Pons (tissue), 1 donor: ENCODE measurements at places on chromosomes 4 and X.

DNA sequence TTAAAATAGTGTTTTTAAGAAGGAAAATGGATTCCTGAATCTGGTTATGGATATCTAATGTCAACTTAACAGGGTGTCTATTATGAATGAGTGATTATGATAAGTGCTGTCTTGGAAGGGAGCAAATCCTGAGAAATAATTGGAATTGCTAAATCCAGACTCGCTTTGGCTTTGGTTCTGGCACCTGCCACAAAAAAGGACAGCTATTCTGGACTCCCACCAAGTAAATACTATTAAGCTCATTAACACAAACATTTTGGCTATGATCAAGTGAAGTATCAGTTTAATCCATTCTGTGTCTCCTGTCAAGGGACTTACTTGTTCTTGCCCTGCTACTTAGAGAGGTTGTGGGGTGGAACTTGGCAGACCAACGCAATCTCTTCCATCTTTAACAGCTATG lies 403.7 kb downstream of the CENPC start:
- no peak for DNase-seq

- no peak for DNase-seq
These were observed 16.3 kb downstream of the MAML3 start for GRCh38 chr4:140137671-140138070.

DNA sequence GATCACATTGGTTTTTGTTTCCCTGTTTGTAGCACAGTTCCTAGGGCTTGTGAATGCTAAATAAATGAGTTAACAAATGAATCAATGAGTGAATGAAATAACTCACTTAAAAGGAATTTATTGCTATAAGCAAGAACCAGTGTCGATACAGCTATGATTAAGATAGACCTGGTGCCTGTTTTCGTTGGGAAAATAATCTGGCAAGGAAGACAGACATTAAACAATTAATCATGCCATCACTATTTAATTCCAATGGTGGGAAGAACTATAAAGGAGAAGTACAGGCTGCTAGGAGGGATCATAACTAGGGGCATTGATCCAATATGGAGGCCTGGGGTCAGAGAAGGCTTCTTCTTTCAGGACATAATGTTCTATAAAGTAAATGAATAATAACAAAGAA lies 4.5 kb upstream of the CBR4 start:
- no peak for DNase-seq

DNA sequence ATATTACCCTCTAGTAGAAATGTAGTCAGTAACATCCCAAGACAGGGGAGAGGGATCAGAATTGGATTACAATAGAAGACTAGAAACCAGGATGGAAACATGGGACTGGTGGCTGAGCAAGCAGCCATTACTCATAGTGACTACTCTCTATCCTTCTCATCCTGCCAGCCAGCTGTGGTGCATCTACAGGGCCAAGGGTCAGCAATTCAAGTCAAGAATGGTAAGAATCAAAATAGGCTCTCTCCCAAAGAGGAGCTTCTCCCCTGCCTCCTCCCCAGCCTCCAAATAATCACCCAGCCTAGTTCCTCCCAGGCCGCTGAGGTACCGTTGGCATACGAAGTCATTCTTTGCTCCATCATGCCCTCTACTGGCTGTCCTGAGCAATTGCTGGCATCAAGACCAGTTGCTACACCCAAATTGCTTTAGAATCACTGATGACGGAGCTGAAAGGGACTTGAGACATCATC lies 19.4 kb downstream of the AWAT2 start:
- peak; percentile 52 for DNase-seq

- no peak for DNase-seq
These were observed 49.2 kb downstream of the FHIP1A start for GRCh38 chr4:151458148-151458547.

GRCh38 chr4:124938836-124939235 lies 226.3 kb upstream of the ANKRD50 start:
- DNase-seq, result no peak

DNA sequence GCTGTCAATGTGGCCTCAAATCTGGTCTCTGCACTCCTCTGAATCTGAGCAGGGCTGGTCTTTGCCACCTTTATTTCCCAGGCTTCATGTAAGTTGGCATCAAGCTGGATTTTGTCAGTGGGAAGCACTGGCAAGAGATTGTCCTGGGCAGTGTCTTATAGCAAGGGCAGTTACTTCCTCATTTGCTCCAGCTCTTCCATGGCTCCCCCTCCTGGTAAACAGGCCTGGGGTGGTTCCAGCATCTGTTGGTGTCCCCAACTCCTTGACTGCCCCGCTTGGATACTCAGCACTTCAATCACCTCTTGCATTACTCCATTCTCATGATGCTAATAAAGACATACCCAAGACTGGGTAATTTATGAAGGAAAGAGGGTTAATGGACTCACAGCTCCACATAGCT lies 15.0 kb upstream of the REST start:
- DNase-seq, result no peak

DNA sequence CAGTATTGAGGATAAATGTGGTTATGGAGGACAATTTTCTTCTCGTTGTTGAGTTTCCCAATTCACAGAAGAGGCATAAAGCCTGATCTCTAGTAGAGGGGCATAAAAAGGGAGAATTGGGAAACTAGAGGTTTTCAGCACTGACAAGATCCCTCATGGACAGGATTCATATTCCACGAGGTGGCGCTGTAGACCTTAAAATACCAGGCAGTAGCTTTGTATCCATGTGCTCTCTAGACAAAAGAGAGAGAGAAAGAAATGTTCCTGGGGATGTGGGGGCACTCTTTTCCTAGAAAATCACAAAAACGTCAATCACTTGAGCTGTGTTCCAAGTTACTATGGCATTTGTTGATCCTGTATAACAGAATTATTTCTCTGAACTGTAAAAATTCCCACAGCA lies 128.3 kb downstream of the MAGEE1 start:
- no peak for DNase-seq

DNA sequence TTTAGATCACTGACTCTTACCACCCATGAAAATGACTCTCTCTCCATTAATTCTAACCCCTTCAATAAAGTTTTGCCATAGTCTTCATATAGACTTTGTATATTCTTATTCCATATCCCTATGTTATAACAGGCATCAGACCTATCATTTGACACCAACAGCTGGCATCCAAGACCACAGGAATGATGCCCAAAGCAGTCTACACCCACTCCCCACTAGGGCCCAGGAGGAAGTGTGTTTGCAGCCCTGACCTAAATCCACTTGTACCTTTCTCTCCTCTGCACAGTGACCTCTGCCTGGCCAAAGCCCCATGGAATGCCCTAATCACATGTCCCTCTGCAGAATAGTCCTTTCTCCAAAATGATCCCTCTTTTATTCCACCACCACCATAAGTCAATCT lies 219.2 kb downstream of the CBR4 start:
- no peak for DNase-seq

GRCh38 chr4:186723292-186724057 lies at the start of gene FAT1:
Gene FAT1 (minus strand): TSS chr4:186723856. CDS start chr4:186709827, 14,029 bp downstream.
- DNase-seq, result no peak

- DNase-seq, result no peak
These were observed 41.3 kb downstream of the RAPGEF2 start for GRCh38 chr4:159144112-159144694.

GRCh38 chr4:7328913-7329638 lies 105.7 kb downstream of the PSAPL1 start:
- DNase-seq, result peak; percentile 52

DNA sequence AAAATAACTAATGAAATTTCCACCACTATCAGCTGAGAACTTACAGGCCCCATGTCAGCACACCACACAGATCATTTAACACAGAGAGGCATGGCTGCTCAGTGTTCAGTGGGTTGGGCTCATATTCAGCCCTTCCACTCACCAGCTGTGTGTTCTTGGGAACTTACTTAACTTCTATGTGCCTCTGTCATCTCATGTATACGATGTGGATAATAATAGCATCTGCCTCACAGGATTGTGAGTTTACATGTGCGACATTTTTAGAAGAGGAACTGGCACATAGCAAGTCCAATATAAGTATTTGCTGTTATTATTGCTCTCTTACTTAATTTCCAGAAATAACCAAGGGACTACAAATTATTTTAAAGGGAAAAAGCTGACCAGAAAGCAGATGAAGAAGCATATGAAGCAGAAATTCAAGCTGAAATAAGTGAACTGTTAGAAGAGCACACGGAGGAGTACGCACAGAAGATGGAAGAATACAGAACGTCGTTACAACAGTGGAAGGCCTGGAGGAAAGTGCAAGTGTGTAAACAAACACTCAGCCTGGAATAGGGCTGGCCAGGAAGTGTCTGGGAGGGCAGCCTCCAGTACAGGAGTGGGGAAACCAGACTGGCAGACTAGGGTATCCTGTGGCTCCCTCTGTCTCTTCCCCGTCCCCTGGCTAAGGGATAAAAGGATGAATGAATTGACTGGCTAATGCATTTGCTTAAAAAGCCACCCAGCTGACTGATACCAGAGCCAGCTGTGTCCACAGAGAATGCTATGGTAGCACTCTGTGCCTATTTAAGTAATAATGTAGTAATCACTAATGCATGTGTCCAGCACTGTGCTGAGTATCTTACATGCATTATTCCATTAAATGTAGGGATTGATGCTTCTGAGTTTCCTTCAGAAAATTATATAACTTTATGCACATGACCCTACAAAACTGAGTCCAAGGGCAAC lies 67.1 kb downstream of the CC2D2A start:
- DNase-seq, result no peak

DNA sequence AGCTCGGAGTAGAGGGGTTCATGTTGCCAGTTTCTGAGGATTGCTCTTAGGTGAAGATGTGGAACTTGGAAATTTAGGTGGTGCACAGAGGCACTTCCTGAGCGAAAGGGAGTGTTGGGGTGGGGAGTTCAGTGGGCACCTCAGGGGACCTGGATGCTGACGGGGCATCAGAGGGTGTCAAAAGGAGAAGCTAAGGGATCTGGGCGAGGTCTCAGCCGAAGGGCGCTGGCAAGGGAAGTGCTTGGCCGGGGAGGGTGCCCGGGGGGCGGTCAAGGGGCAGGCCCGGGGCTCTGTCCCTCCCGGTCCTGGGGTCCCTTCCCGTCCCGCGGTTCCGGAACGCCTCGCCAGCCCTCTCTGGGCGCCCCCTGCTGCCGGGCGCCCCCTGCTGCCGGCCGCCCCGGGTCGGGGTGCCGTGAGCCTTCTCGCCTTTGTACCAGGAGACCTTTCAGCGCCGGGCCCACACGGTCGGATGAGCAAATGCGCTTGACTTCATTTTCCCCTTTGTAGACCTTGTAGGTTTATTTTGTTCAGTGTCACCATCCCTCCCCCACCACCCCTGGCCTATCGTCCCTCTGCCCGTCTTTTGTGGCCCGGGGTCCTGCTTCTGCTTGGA lies 3.0 kb upstream of the PHOX2B start:
- DNase-seq, result no peak
